ENCODE measurements at places on chromosomes 2 and 18. TPM values are rescaled to one million over a fixed set of nuclear protein-coding genes. Genes with fewer than 3 reads are reported as not detected.
A peak's percentile ranks its signal among the peaks of the same experiment; 100 is the strongest.

Gene EVX2
- total RNA-seq, result not detected

Gene TFCP2L1
- total RNA-seq, result 90.3 TPM

Gene LIPG
- 0.16 TPM for total RNA-seq

Gene CRYGC
- not detected for total RNA-seq

Gene ECEL1
- 2.3 TPM for total RNA-seq

Gene ANKRD30BL
- total RNA-seq, result 1.5 TPM

Gene UGT1A10
- not detected for total RNA-seq

Gene HOXD10
- 1.6 TPM for total RNA-seq

Gene G6PC2
- not detected for total RNA-seq

DNA sequence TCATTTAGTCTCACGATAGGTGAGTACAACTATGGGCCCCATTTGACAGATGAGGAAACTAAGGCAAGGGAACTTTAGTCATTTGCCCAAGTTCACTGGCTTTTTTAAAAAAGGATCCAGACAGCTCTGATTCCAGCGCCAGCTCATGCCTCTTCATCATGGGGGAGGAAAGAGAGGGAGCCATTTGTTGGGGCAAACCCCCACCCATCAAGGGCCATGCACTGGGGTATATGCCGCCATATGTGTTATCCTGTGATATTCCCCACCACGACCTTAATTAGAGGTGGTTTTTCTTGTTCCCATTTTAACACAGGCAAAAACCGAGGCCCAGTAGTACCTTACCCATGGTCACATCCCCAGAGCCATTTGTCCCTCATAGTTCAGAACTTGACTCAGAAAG lies 649 bp upstream of the GPBAR1 start:
- H3K27me3 ChIP-seq, result no peaks in the 10 kb centered on the region
- H3K36me3 ChIP-seq, result peaks cover 3% of the 10 kb centered on the region
- H3K4me1 ChIP-seq, result no peaks in the 10 kb centered on the region
- peak overlapping the region; percentile 96 for H3K27ac ChIP-seq

GRCh38 chr2:102059151-102059550 lies 67.4 kb downstream of the IL1R2 start:
- no peak for DNase-seq
- no peaks in the 10 kb centered on the region for H3K36me3 ChIP-seq
- peaks cover 6% of the 10 kb centered on the region for H3K4me1 ChIP-seq
- H3K27ac ChIP-seq, result peak overlapping the region; percentile 83
- H3K27me3 ChIP-seq, result no peaks in the 10 kb centered on the region

DNA sequence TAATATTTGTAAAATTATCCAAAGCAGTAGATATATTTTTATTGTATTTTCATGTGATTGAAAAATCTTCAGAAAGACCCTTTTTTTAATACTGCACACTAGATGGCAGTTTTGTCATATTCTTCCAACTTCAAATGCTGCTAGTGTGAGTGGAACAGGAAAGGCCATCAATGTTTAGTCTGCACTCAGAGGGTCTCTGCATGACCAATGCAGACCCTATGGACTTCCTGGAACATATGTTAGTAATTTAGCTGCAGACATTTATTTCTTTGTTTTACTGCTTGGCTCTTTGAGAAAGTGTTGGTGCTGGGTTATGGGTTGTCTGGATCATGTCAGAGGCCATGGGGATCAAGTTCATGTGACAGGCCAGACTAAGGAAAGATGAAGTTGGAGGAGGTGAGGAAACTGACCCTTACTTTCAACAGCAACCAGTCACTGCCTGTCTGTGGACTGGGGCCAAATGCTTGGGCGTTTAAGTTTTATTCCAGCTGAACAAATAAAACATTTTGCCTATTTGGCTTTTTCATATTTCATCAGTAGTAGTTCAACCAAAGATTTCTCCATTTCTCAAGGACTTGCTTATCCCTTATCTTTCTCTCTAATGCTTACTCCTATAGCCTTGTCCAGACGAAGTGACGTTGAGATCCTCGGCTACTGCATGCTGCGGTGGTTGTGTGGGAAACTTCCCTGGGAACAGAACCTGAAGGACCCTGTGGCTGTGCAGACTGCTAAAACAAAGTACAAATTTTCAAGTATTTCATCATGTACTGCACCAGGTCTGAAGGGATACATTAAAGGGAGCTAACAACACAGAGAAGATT lies 84.8 kb downstream of the VRK2 start:
- no peak overlapping the region for H3K4me3 ChIP-seq
- H3K27ac ChIP-seq, result no peak overlapping the region
- no peak for DNase-seq
- no peaks in the 10 kb centered on the region for H3K27me3 ChIP-seq

- peak; percentile 12 for DNase-seq
- H3K4me3 ChIP-seq, result no peak overlapping the region
- no peak overlapping the region for H3K27ac ChIP-seq
- H3K4me1 ChIP-seq, result peaks cover 3% of the 10 kb centered on the region
- H3K27me3 ChIP-seq, result no peaks in the 10 kb centered on the region
Observed at GRCh38 chr18:76456018-76456750, 38.9 kb downstream of the ZNF516 start.

GRCh38 chr2:70566906-70567305 lies 13.3 kb upstream of the TGFA start:
- no peaks in the 10 kb centered on the region for H3K27me3 ChIP-seq
- no peaks in the 10 kb centered on the region for H3K4me1 ChIP-seq
- no peak overlapping the region for H3K27ac ChIP-seq
- H3K36me3 ChIP-seq, result no peaks in the 10 kb centered on the region
- DNase-seq, result no peak

- H3K4me1 ChIP-seq, result no peaks in the 10 kb centered on the region
- no peak overlapping the region for H3K27ac ChIP-seq
- no peaks in the 10 kb centered on the region for H3K36me3 ChIP-seq
- no peaks in the 10 kb centered on the region for H3K27me3 ChIP-seq
- no peak overlapping the region for H3K4me3 ChIP-seq
Observed at GRCh38 chr2:37631292-37631691, 40.1 kb downstream of the CDC42EP3 start.

DNA sequence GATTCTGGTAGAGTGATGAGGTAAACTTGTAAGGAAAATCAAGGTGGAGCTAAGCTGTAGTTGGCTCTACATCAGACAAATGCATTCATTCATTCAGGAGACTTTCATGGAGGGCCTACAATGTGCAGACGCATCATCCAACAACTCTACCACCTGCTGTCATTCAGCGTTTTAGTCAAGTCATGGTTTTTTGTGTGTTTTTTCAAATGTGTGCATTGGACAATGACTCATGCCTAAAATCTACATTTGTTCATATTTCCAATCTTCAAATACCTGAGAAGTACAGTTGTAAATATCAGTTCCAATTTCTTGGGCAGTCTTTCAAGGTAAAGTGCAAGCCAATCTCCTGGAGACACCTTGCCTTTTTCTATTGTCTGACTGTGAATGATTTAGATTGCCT lies 108.0 kb upstream of the LGALSL start:
- DNase-seq, result no peak
- H3K4me3 ChIP-seq, result no peak overlapping the region
- H3K27me3 ChIP-seq, result no peaks in the 10 kb centered on the region
- H3K27ac ChIP-seq, result no peak overlapping the region

- H3K27ac ChIP-seq, result no peak overlapping the region
- no peak overlapping the region for H3K4me3 ChIP-seq
- no peaks in the 10 kb centered on the region for H3K27me3 ChIP-seq
- no peaks in the 10 kb centered on the region for H3K4me1 ChIP-seq
- H3K36me3 ChIP-seq, result no peaks in the 10 kb centered on the region
- no peak for DNase-seq
Observed at GRCh38 chr18:70116949-70117348, 88.5 kb downstream of the RTTN start.

GRCh38 chr18:73258375-73259087 lies 390.7 kb upstream of the NETO1 start:
- no peaks in the 10 kb centered on the region for H3K4me1 ChIP-seq
- DNase-seq, result no peak
- no peaks in the 10 kb centered on the region for H3K27me3 ChIP-seq
- no peak overlapping the region for H3K27ac ChIP-seq

GRCh38 chr2:207722773-207723424 lies 11.5 kb downstream of the CCNYL1 start:
- H3K27me3 ChIP-seq, result no peaks in the 10 kb centered on the region
- H3K36me3 ChIP-seq, result no peaks in the 10 kb centered on the region
- DNase-seq, result no peak
- no peak overlapping the region for H3K4me3 ChIP-seq
- H3K27ac ChIP-seq, result no peak overlapping the region
- H3K4me1 ChIP-seq, result no peaks in the 10 kb centered on the region

DNA sequence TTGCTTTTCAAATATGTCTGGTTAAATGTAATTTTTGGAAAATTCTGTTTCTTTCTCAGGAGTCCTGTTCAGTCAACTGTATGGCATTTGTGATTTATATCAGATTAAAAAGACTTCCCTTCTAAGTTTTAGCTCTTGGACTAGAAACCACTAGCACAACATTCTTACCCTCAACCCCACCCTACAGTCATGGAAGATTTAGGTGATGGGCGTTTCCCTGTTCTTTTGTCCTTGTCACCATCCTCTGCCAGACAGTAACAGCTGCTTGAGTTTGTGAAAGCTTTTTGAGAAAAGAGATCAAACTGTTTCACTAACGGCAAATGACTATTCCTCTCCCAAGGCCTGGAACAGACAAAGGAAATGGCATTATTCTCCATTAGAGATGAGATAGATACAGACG lies 31.8 kb downstream of the SERPINB5 start:
- no peak overlapping the region for H3K4me3 ChIP-seq
- no peaks in the 10 kb centered on the region for H3K4me1 ChIP-seq
- no peak overlapping the region for H3K27ac ChIP-seq
- no peak for DNase-seq
- H3K27me3 ChIP-seq, result no peaks in the 10 kb centered on the region
- H3K36me3 ChIP-seq, result no peaks in the 10 kb centered on the region

DNA sequence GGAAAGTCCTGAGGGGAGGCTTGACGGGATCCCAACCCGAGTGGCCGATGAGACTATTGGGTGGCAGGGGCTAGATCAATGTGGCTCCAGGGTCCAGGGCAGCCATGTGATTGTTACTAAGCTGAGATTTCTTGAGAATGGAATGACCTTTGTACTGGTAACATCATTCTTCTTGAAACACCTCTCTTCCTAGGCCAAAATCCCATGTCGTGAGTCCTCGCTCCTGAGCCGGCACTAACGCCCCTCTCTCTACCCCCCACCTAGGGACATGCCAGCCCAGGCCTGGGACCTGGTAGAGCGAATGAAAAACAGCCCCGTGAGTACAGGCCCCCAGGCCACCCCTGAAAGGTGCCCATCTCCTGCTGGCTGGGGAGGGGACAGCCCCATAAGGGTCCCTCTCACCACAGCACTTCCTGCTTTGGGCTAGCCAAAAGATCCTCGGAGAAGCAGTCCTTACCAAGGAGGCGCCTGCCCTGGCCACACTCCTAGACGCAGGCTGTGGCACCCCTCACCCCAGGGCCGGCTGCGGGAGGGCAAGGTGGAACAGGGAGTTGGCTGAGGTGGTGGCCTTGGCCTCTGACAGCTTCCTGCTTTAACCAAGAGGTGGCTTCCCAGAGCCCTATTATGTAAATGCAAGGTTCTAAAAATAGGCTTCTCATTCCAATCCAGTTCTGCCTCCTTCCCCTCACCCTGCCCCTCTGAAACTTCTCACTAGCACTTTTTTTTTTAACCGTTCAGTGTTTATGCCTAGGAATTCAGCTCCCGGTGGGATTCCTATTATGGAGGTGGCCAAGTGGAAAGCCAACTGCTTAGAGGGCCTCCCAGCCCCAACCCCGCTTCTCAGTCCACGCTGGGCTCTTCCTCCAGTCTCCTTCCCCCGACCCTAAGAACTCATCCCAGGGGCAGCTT lies 126.6 kb upstream of the PPP1CB start:
- peak; percentile 78 for DNase-seq
- no peaks in the 10 kb centered on the region for H3K4me1 ChIP-seq
- no peak overlapping the region for H3K4me3 ChIP-seq
- H3K27me3 ChIP-seq, result no peaks in the 10 kb centered on the region

GRCh38 chr2:74583504-74583903 lies 29.0 kb downstream of the DOK1 start:
- no peak overlapping the region for H3K4me3 ChIP-seq
- no peaks in the 10 kb centered on the region for H3K36me3 ChIP-seq
- no peaks in the 10 kb centered on the region for H3K4me1 ChIP-seq

- DNase-seq, result peak; percentile 7
- no peaks in the 10 kb centered on the region for H3K27me3 ChIP-seq
- no peak overlapping the region for H3K4me3 ChIP-seq
- no peaks in the 10 kb centered on the region for H3K4me1 ChIP-seq
Observed at GRCh38 chr2:239257511-239257937, 143.3 kb downstream of the HDAC4 start.

DNA sequence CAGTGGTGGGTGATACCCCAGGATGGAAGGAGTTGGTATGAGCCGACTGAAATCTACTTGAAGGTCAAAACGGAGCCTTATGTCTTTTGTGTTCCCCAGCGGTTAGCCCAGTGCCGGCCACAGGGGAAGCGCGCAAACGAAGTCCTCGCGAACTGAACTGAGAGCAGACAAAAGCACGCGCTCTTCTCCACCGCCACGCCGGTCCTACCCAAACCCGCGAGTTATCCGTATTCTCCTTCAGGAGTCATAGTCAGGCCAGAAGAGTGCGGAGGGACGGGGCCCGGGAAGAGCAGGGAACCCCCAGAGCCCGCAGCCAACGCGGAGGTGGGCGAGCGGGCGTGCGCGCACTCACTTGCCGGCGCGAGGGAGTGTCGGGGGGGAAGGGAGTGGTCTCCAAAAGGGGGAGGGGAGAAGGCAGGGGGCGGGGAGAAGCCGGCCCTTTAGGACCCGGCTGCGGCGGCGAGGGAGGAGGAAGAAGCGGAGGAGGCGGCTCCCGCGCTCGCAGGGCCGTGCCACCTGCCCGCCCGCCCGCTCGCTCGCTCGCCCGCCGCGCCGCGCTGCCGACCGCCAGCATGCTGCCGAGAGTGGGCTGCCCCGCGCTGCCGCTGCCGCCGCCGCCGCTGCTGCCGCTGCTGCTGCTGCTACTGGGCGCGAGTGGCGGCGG lies at the start of gene IGFBP2:
TSS of gene IGFBP2 (plus strand) at position 469 of the 664 bp plus-strand sequence. CDS start at position 573, 104 bp downstream.
- peaks cover 3% of the 10 kb centered on the region for H3K27me3 ChIP-seq
- peak within 1 kb of the TSS; percentile 52 for H3K27ac ChIP-seq
- H3K4me1 ChIP-seq, result no peaks in the 10 kb centered on the region

DNA sequence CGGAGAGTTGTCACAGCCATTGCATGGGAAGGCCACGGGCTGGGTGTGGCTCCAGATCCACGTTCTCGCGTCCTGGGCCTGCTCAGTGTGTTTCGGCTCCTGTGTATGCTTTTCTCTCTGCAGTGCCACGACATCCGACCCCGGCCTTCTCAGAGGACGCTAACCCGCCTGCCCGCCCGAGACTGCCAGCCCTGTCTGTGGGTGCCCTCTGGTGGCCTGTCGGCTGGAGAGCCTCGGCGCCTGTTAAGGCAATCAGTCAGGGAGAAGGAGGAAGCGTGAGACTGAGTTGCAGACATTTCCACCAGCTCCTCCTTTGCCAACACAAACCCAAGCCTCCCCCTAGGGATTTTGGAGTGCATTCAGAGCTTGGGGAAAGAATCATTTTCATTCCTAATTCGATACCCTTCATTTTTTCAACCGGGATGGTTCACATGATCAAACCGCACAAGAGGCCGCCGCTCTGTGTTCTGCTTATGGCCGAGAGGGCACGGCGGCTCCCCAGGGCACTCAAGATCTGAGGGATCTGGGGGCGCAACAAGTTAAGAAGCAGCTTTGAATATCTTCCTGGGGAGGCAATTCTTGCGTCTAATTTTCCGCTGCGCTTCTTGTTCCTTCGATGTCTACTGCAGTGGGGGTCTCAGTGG lies 37.5 kb upstream of the ZBTB7C start:
- DNase-seq, result peak; percentile 93
- H3K27me3 ChIP-seq, result no peaks in the 10 kb centered on the region
- H3K4me1 ChIP-seq, result no peaks in the 10 kb centered on the region
- no peak overlapping the region for H3K4me3 ChIP-seq
- H3K27ac ChIP-seq, result peak overlapping the region; percentile 11
- no peaks in the 10 kb centered on the region for H3K36me3 ChIP-seq

Measured in breast epithelium (tissue), 4 donors.